ENCODE measurements at places on chromosomes 16 and 17.

GRCh38 chr17:50833510-50834428 is 1.6 kb upstream of the WFIKKN2 start:
- no peak for DNase-seq

- DNase-seq: no peak
These were observed 225.1 kb downstream of the LGALS9B start for GRCh38 chr17:20242271-20242670.

DNA sequence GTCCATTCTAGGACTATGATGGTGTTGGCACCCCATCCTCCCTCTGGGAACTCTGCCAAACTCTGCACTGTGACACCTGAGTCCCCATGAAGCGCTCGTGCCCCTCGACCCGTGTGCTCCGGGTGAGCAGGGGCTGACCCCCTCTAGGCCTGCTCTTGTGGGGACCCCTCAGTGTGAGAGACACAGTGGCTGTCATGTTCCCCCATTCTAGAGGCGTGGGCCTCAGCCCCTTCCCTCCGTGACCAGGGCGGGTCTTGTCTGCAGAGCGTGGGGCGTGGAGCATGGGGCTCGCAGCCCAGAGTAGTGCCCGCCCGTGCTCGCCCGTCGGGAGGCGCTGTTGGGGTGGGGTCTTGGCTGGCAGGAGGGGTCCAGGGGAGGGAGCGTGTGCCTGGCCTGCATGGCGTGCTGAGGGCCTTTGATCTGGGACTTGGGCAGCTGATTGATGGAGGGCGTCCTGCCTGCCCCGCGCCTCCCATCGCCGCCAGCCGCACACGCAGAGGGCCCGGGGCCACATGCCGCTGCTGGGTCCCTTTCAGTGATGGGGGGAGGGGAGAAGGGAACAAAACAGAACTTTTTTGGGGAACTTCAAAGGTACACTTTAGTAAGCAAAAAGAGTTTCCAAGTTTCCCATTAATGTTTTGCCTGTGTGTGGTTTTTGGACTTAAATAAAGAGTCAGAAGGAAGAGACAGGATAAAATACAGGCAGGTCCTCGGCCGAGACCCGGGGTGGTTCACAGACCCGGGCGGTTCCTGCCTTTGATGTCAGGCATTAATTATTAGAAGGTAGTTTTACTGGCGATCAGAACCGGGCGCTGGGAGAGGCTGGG is 22.5 kb downstream of the CENPX start:
- no peak for DNase-seq

- DNase-seq: no peak
These were observed 31.8 kb downstream of the CCL4 start for GRCh38 chr17:36135465-36135864.

- no peak for DNase-seq
These were observed 467.3 kb downstream of the KCNJ2 start for GRCh38 chr17:70636517-70637133.
